ENCODE measurements at places on chromosomes 12 and 14. TPM values are rescaled to one million over a fixed set of nuclear protein-coding genes. Genes with fewer than 3 reads are reported as not detected.

GRCh38 chr12:51839310-51839947 is 9.1 kb downstream of the FIGNL2 start:
- DNase-seq = no peak

Gene FAM186B
- 0.14 TPM for total RNA-seq

- DNase-seq = no peak
Measured at GRCh38 chr12:51524386-51524901, 66.6 kb upstream of the SCN8A start.

Gene SPIC
- not detected for total RNA-seq

GRCh38 chr12:40439771-40440492 is 215.1 kb downstream of the LRRK2 start:
- no peak for DNase-seq

Gene RPGRIP1
- total RNA-seq = 0.88 TPM

- DNase-seq = no peak
Measured at GRCh38 chr12:41910578-41911320, 233.9 kb downstream of the GXYLT1 start.

Gene SLC38A4
- 1.0 TPM for total RNA-seq

DNA sequence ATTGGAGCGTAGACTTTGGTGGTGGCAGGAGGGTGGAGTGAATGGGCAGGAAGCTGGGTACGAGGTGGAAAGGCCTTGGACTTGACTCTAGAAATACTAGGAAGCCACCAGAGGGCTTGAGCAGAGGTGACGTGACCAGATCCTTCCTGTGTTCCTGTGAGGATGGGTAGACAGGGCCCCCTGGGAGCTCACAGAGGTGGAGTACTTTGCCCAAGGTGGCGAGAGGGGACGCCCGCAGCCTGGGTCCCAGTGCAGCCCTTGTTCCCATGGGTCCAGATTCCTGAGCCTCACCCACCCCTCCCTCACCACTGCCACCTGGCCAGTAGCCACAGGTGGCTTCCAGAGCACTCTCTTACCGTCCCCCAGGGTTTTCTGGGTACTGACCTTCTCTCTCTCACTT is 89.8 kb downstream of the KIF26A start:
- peak; percentile 69 for DNase-seq

- DNase-seq = no peak
Measured at GRCh38 chr12:42799966-42800365, 210.4 kb upstream of the PRICKLE1 start.

DNA sequence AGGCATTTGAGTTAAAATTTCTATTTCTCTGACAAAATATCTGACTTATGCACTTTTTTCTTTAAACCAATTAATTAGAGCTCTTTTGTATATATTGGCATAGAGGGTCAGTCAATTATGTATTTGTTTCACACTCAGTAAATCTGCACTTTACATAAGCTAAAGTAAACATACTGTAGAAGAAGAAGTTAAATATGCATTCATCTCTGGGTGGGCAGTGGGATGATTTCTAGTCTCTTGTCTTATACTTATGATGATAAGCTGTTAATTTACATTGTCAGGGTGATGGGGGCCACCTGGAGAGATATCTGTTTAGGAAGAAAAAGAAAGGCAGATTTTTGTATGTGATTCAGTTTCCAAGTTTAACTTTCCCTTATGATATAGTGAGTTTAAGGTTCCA is 330.8 kb downstream of the IPO8 start:
- no peak for DNase-seq

- DNase-seq = no peak
Measured at GRCh38 chr14:61997161-61997560, 234.9 kb downstream of the SNAPC1 start.

GRCh38 chr14:55514819-55515490 is 65.1 kb upstream of the KTN1 start:
- DNase-seq = no peak

- DNase-seq = peak; percentile 97
Measured at GRCh38 chr14:65411656-65412031, 886 bp upstream of the FUT8 start.

Gene RAB5B
- total RNA-seq = 109 TPM

DNA sequence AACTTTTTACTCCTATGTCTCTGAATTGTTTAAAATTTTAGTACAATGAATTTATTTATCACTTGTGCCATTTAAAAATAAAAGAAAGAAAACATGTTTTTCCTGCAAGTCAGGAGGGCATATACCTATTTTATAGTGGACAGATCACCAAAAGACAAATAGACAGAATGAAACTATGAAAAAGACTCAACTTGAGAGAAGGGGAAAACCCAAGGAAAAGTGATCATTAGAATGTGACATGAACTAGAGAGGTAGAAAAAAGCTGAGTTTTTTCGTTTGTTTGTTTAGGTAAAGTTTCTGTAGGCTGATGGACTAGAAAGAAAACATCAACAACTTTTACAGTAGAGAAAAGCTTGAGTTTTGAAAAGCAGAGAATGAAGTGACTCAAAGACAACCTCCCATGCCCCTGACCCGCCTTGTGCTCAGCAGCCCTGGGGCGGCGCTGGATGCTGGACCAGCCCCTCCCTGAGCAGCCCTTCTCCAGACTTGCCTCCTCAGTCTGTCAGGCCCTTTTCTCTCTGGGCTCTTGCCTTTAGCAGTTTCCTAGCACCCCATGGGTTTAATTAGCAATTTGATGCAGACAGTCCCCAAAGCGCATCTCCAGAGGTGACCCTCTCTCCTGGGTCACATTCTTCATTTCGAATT is 95.1 kb upstream of the ARID2 start:
- no peak for DNase-seq

DNA sequence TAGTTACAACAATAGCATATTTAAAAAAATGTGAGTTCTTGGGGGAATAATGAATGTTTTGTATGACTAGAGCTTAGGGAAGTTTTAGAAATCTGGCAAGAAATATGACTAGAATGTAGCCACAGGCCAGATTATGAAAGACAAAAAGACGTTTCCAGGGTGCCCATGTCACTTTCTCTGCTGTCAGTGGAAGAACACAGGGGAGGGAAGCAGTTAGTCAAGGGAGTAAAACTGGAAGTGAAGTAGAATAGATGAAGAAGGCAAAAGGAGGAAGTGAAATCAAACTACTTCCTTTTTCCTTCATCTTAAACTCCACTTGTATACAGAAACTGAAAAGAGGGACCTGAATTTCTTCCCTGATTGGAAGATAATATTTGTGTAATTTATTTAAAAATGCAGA is 81.2 kb upstream of the ATP2B1 start:
- no peak for DNase-seq

Gene MAPKAPK5
- total RNA-seq = 33.0 TPM

Gene ZC2HC1C
- total RNA-seq = 2.3 TPM

GRCh38 chr12:118311666-118312065 is 61.0 kb downstream of the TAOK3 start:
- no peak for DNase-seq

All from posterior vena cava (tissue), 2 donors.